ENCODE measurements at places on chromosomes 16 and 17.

DNA sequence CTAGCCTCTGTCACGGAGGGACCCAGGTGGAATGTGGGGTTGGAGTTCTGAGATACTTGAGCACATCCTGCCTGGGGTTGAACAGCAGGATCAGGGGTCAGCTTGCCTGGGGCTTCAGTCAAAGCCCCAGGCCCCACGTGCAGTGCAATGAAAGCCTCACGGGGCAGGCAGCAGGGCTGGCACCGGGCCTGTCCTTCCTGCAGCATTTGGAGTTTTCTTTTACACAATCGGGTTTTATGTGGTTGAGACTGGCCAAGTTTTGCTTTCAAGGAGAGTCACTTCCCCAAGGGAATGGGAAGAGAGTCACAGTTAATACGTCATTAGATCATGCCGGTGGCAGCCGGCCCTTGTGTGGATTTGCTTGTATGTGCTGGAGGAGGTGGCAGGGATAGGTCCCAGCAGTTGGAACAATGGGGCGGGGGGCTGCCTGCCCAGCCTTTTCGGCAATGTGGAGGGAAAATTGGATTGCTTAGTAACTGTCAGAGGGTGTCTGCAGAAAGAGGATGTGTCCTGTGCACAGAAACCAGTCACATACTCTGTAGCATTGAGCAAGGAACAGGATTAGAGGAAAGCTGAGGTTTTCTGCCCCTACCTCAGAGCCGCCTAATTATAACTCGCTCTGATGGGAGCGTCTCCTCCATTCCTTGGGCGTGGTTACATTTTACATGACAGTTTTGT, 4.5 kb downstream of the RMI2 start:
- peak; percentile 91 for DNase-seq

DNA sequence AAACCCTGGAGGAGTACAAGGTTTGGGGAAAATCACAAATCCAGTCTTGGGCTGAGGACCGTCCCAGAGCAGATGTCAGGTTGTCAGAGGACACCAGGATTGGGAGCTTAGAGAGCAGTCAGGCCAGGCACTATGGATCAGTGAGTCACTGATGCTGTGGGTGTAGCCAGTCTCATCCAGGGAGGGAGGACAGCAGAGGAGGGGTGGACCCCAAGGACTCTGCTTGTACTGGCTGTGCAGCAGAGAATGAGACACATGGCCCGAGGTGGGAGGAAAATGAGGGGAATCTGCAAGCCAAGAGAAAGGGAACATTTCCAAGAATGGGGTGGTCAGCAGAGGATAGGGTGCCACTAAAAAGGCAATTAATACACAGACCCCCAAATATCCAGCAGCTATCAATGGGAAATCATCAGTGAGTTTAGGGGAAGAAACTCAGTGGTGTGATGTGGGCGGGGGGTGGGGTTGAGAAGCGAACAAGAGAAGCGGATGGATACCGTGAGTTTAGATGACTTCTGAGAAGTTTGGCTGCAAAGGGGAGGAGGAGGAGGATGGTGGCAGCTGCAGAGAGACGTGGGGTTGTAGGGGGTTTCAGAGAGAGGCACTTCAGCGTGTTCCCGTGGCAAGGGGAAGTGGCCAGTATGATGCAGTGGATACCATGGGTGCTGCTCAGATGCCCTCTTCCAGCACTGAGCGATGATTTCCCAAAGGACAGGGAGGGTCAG, 43.9 kb downstream of the ARHGAP27 start:
- DNase-seq = peak; percentile 68

- DNase-seq = no peak
These were observed 3.8 kb downstream of the LGALS9 start for GRCh38 chr17:27634776-27635175.

- peak; percentile 63 for DNase-seq
These were observed 38.1 kb downstream of the CMC2 start for GRCh38 chr16:80968386-80969113.

- no peak for DNase-seq
These were observed 9.6 kb upstream of the CDK5R1 start for GRCh38 chr17:32477220-32477619.

DNA sequence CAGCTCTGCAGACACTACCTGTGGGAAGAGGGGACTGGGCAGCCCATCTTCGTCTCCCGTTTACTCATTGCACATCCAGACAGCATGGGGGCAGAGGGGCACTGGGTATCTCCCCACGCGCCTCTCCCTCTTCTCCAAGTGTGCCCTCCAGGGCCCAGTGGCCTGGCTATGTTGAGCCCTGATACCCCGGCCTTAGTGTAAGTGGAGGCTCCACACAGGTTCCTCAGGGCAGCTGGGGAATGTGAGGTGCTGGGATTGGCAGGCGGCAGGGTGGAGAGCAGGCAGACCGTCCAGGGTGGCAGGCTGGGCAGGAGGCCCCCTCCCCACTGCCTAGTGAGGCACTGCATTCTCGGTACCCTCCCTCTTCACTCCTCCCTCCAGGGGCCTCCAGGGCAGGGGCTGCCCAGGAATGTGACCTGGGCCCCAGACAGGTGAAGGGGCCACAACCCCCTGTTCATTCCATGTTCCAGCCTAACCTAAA, 13.2 kb upstream of the NAGLU start:
- DNase-seq = no peak

DNA sequence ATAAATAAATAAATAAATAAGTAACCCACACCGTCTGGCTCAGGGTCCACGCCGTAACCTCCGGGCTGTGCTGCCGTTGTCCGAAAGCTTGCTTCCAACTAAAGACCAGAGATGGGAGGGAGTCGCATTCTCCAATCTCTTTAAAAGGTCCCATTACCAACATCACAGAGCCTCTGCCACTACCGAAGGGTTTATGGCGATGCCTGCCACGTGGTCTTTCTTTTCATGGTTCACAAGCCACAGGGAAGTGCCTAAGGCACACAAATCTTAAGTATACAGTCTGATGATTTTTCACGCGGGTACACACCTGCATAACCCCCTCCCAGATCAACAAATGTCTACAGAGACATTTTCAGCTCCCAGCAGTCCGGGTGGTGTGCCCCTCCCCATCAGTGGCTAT, 1.4 kb downstream of the COTL1 start:
- peak; percentile 53 for DNase-seq

DNA sequence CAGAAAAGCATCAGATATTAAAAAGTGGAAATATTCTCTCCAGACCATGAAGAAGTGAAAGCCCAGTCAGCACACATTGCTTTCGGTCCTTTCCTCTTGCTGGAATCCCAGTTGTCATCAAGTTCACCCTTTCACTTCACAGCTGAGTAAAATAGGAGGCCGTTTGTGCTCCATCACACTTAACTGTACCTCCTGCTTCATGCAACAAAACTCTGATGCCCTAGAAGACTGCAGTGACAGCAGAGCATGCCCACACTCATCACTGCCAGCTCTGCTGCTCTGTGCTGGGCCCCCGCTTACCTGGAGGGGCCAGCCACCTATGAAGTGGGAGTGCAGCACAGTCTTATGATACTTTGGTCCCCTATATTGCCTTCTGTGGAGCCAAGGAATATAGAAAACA, 62.5 kb downstream of the N4BP1 start:
- DNase-seq = no peak

- DNase-seq = no peak
These were observed 63.3 kb upstream of the TMC5 start for GRCh38 chr16:19354371-19354770.

GRCh38 chr16:67530013-67530939, 1.6 kb downstream of the RIPOR1 start:
- peak; percentile 86 for DNase-seq

DNA sequence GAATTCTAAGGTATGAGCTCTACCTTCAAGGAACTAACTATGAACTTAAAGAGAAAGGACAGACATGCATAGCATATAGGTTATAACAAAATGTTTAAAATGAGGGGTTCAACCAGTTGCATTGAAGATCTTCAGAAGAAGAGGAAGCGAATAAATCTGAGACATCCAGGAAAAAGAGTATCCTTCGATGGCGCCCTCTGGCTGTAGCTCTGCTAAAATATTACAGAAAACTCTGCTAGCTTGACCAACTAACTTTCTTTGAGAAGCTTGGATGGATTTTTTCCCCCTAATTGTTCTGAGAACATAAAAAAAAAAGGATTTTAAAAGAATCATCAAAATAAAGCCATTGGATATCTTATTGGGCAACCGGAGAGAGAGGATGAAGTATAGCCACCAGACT, 659.9 kb upstream of the SOX9 start:
- DNase-seq = peak; percentile 55

DNA sequence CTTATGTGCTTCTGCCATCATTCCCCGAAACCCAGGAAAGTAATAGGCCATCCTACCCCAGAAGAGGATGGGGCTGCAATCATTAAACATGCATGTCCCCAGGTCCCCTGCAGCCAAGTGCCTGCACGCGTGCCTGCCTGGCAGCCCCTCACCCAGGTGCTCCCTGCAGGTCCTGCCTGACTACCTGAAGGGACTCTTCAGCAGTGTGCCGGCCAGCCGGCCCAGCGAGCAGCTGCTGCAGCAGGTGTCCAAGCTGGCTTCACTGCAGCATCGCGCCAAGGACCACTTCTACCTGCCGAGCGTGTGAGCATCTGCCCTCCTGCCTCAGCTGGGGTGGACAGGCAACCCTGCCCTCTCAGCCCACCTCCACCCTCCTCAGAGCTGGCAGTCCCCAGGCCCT, 16.2 kb upstream of the ALKBH5 start:
- DNase-seq = no peak

DNA sequence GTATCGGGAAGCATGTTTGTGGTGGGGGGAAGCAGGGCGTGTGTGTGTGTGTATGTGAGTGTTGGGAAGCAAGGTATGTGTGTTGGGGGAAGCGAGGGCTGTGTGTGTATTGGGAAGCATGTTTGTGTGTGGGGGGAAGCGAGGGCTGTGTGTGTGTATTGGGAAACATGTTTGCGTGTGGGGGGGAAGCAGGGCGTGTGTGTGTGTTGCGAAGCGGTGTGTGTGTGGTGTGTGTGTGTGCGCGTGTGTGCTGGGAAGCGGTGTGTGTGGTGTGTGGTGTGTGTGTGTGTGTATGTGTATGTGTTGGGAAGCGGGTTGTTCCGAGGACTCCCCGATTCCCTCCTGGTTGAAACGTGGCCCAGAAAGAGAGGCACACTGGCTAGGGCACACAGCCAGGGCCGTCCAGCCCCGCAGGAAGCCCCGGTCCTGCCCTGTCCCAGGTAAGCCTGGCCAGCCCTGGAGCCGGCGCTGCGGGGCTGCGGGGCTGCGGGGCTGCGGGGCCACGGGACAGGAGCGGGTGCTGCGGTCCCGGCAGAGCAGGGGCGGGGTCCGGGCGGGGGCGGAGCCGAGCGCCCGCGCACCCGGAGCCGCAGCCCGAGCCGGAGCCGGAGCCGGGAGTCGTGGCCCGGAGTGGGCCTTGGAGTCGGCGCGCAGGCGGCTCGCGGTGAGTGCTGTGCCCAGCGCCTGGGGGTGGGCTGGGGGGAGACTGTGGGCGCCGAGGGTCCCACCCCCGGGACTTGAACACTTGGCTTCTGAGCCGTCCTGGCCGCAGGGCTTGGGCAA, at the start of gene NOD2:
TSS of gene NOD2 (plus strand) at position 608 of the 783 bp plus-strand sequence. CDS start 5,890 bp downstream, outside the sequence.
- no peak for DNase-seq

DNA sequence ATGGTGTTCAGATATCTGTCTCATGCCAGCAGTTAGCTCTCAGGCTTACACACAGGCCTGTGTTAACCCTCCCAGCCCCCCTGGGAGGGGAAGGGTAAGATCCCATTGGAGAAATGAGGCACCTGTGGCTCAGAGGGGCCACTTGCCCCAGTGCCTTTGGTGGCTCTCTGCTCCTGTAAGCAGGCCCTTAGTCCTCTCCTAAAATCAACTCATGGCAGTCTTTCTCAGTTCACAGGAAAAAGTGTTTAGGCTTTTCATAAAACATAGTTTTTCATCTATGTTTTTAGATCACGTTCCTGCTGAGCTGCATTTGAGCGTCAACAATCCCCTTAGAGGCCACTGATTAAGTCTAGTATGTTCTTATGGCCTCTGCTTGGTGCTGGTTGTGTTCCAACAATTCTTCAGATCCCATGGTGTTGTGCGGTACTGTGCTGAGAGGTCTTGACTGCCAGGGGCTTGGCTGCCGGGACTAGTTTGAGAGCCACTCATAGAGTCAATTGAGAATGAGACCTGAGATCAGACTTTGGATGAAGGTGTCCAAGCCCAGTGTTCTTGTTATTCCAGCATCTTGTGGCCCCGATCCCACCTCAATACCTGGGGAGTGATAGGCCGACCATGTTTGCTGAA, 10.6 kb downstream of the TAOK2 start:
- DNase-seq = no peak

DNA sequence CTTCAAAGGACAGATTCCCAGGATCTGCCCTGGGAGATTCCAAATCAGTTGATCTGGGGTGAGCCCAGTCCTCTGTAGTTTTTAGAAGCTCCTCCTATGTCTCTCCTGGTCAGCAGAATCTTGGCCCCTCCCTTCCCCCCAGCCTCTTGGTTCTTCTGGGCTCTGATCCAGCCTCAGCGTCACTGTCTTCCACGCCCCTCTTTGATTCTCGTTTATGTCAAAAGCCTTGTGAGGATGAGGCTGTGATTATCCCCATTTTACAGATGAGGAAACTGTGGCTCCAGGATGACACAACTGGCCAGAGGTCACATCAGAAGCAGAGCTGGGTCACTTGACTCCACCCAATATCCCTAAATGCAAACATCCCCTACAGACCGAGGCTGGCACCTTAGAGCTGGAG, 840 bp upstream of the CDH5 start:
- DNase-seq = peak; percentile 47

DNA sequence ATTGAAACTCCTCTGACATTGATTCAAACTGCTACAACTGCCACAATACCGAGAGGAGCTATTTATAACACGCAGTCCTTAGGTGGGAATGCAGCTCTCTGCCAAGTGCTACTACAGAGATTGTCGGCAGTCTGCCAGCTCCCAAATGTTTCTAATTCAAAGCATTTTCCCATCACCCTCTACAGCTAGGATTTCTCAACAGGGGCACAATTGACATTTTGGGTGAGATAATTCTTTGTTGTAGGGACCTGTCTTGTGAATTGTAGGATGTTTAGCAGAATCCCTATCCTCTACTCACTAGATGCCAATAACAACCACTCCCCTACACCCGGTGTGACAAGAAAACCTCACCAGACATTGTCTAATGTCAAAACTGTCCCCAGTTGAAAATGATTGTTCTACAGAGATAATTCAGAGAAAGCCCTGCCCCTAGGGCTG, 7.8 kb upstream of the N4BP1 start:
- DNase-seq = peak; percentile 88

GRCh38 chr17:48175692-48176470, 68.3 kb downstream of the SNX11 start:
- DNase-seq = peak; percentile 92

- DNase-seq = no peak
These were observed 3.6 kb upstream of the ITGA3 start for GRCh38 chr17:50052241-50052796.
